ENCODE measurements at places on chromosomes 7 and 10. TPM values are rescaled to one million over a fixed set of nuclear protein-coding genes. Genes with fewer than 3 reads are reported as not detected.

GRCh38 chr7:49346195-49346899 lies 422.0 kb downstream of the CDC14C start:
- no peak for DNase-seq

DNA sequence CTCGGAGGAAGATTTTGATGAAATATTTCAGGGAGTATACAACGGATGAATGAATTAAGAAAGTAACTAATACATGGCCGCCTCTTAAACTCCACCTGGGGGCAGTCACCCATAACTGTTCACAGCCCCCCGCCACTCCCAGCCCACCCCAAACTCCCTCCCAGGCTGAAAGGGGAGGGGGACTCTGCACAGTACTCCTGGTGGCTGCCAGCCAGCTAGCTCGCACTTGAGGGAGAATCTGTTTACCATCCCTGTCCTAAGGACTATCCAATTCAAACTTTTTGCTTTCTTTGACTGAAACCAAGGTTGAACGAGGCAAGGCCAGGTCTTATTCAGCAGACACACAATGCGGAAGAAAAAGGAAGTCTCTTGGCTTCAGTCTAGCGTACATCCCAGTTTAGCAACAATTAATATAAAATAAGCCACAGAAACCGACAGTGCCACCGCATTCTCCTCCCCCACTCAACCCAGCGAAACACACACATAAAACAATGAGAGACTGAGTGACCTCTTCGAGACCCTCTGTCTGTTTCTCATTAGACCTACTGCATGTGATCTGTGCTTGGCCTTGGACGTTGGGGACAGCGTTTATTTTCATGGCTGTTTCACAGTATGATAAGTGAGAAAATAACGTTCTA lies 219.5 kb downstream of the GLI3 start:
- no peak for DNase-seq

DNA sequence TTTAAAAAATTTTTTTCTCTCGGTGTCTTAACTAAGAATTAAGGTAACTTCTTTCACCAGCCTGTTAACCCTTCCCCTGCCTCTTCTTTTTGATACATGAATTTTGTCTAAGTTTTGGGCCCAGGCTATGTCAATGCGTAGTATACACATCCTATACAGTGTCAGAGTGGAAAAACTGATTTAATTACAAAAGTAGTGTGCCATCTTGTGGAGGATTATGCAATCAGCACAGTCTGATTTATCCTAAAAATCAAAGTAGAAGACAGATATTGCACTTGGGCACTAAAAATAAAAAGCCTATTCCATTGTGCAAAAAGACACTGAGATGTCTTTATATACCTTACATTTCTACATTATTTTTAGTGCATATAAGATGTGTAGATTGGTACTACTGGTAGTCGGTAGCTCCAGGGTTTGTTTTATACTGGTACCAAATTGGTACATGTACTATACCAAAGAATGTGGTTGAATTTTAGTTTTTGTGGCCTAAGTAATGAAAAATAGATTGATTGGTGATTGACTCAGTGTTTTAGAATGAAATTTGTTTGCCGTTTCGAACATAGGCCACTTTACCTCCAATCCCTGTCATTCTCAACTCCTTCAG lies 96.6 kb downstream of the MKLN1 start:
- no peak for DNase-seq

- DNase-seq: no peak
These were observed 81.6 kb upstream of the ANLN start for GRCh38 chr7:36308031-36308430.

DNA sequence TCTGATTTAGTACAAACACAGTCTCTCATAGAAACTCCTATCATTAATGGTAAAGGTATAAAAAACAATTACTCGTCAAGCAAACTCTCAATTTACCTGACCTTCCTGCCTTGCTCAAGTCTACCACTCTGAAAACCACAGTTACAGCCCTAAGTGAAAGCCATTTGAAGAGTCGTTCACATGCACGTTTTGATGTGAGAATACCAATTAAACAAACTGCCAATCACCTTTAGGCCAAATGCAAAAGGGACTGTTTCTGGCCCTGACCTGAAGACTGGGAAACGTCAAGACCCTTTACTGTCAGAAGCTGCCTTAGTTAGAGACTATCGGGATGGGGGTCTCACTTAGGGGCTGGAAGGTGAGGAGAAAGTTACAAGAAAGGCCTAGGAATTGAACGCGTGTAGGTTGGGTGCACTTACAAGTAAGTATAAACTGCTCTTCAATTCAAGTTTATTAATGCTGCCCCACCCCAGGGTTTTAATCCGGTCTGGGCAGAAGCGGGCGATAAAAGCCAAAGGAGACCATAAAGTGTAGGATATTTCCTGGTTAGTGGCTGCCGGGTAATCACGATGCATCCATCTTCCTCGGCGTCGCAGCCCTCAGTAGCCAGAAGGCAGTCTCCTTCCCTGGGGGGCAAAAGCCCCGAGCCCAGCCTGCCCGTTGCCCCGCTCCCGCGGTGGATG lies 935 bp downstream of the TM9SF3 start:
- no peak for DNase-seq

The CNNM1 gene
- 3.1 TPM for total RNA-seq

The ITIH5 gene
- total RNA-seq: 14.3 TPM

GRCh38 chr10:77737608-77738007 lies 100.0 kb upstream of the KCNMA1 start:
- no peak for DNase-seq

GRCh38 chr7:6637544-6638229 lies 569 bp downstream of the ZNF316 start:
- no peak for DNase-seq

The SLC29A3 gene
- 0.78 TPM for total RNA-seq

- DNase-seq: no peak
These were observed 77.4 kb downstream of the CYP26A1 start for GRCh38 chr10:93150990-93151547.

DNA sequence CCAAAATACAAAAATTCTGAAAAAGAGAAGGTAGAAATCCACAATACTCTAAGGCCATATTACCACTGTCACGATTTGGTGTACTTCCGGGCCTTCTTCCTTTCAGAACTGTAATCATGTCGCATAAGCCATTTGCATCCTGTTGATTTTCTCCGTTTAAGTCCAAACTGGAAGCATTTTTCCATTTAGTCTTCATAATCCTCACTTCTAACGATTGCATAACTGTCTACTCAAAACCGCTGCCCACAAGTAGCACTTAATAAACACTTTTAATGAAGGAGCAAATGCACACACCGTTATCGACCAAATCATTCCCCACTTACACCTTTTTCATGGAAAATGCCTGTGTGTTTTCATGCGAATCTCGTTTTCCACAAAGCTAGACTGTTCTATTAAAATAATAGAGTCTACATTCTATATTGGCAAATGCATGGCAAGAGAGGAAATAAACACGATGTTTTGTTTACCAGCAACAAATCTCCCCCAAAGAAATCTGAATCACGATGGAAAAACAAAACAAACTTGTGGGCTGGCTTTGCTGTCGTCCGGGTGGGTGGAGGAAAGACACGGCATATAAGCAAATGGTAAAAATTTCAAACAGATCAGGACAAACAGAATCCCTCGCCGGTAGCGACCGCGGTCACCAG lies 1.0 kb downstream of the ATE1 start:
- DNase-seq: no peak

GRCh38 chr10:129415215-129416140 lies 51.6 kb upstream of the MGMT start:
- no peak for DNase-seq

DNA sequence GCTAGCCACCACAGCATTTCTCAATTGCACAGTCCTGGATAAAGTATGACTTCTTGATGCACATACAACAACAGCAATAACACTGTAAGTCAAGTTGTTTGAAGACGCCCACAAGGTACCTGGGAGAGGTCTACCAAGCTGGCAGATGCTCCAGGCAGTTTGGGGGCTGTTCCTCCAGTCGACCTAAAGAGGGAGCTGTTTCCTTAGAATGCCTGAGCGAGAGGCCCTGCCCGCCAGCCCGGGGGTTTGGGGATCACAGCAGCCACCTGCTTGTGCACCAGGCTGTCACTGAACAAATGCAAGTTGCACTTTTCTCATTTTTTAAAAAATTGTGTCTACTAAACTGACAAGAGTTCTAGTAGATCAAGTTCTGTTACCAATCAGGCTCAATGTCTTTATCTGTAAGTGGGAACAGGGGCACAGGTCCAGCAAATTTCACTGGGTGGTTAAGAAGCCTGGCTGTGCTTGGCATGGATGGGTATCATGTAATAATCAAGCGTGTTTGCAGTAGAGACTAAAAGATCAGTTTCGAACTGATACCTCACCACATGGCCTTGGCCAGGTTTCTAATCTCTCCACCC lies 193.8 kb upstream of the ADO start:
- DNase-seq: peak; percentile 12
